ENCODE measurements at places on chromosomes 13 and 19.

- DNase-seq = no peak
Measured at GRCh38 chr19:39359026-39359425, 16.8 kb downstream of the SAMD4B start.

- no peak for DNase-seq
Measured at GRCh38 chr13:100673376-100673712, 1.3 kb downstream of the TMTC4 start.

- DNase-seq = no peak
Measured at GRCh38 chr13:70253834-70254233, 145.6 kb upstream of the KLHL1 start.

DNA sequence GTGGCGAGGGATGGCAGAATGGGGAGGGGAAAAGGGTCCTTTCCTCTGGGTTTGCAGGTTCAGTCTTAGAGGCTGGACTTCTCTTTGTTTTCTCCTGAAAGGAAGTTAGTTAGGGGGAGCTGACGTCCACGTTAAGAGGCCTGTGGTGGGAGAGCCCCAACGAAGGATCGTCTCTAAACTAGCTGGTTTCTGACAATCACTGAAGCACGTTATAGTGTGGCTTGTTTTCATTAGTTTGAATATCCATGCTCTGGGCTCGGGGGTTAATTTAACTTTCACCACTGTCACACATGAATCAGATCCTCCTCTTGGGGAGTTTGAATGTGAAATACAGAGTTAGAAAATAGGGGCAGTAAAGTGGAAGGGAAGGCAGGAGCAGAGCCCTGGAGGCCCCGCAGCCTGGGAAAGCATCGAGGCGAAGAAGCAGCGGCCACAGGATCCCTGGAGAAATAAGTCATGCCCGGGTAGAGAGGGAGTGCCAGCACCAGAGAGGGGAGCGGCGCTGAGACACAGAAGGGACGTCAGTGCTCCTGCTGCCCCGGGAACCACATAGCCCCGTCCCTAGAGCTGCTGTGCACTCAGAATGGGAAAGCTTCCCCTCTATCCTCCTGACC, 31.1 kb upstream of the AMER2 start:
- DNase-seq = no peak

DNA sequence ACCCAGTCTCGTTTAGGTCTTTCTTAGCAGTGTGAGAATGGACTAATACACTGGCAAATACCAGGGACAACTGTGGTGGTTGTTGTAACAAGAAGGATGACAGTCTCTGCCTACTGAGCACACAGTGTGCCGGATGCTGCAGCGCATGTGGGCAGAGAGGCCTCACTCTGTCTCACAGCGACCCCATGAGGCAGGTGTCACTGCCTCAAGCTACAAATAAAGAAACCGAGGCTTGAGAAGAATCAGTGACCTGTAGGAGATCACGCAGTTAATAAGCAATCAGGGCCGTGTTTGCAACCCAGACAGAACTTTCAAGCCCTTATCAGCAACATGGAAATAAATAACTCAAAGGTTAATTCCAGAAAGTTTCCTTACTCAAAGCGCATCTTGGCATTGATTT, 40.5 kb upstream of the GAS6 start:
- DNase-seq = no peak

All from fibroblast of skin of abdomen (primary cell).